ENCODE measurements at places on chromosomes 11 and 22. TPM values are rescaled to one million over a fixed set of nuclear protein-coding genes. Genes with fewer than 3 reads are reported as not detected.

Gene KRTAP5-10
- not detected for total RNA-seq

Gene THY1
- 3.7 TPM for total RNA-seq

Gene RASD2
- not detected for total RNA-seq

Gene SLC22A8
- not detected for total RNA-seq

Gene TMA7B
- total RNA-seq: not detected

Gene BCO2
- 1.1 TPM for total RNA-seq

Gene GPHA2
- not detected for total RNA-seq

Gene MISFA
- total RNA-seq: 0.98 TPM

Gene CYP2D6
- total RNA-seq: 0.17 TPM

Gene PLXNB2
- 53.4 TPM for total RNA-seq

Gene CD3G
- not detected for total RNA-seq

Gene MS4A4A
- not detected for total RNA-seq

Gene ZNF143
- 28.4 TPM for total RNA-seq

Gene CASP1
- 28.2 TPM for total RNA-seq

Measured in dermis lymphatic vessel endothelial cell (primary cell).